ENCODE measurements at places on chromosomes 7 and 10. TPM values are rescaled to one million over a fixed set of nuclear protein-coding genes. Genes with fewer than 3 reads are reported as not detected.

GRID2IP gene
- polyA plus RNA-seq = 0.16 TPM

DNA sequence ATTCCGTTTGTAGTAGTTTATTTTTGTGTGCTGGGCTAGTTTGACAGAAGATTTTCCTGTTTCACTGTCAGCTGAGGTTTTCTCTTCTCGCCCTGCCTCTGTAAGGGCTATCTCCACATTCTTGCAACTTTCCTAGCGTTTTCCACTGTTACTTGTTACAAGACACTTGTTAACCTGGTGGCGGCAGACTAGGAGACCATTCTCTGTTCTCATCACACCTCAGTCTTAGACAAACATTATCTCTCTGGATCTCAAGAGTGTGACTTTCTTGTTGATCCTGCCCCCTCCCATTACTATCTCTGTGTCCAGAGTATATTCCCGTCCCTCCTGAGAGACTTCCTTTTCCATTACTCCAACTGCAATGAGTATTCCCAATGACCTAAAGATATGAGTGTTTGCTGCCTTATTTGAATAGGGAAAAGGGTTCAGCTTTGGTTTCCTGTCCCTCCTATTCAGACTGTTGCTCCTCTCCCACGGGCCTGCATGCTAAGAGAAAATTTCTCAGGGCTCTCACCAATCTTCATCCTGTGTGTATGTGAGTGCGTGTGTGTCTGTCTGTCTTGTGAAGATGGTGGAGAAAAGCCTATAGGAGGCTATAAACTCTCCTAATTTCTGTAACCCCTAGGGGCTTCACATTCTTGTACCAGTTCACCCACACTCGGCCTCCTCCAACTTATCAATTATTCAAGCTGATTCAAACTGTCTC is 722.4 kb upstream of the POT1 start:
- no peak for DNase-seq

- DNase-seq = no peak
Measured at GRCh38 chr10:88926566-88927415, 25.8 kb downstream of the ACTA2 start.

DNA sequence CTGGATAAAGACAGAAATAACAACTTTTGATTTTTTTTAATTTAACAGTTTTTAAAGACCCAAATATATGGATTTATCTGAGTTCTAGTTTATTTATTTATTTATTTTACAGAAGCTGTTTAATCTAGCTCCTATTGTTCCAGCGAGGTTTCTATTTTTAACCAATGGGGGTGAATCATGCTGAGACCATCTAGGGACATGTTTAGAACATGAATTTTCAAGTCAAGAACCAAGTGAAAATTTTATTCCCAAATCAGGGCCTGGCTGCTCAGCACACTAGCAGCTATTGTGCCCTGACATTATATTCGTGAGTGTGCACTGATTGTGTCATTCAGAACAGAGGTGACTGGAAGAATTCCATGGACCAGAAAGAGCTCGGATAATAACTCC is 24.6 kb upstream of the MPP7 start:
- no peak for DNase-seq

- no peak for DNase-seq
Measured at GRCh38 chr10:128536259-128536658, 410.0 kb upstream of the MKI67 start.
